ENCODE measurements at places on chromosomes 1 and 21.
A peak's percentile ranks its signal among the peaks of the same experiment; 100 is the strongest.

DNA sequence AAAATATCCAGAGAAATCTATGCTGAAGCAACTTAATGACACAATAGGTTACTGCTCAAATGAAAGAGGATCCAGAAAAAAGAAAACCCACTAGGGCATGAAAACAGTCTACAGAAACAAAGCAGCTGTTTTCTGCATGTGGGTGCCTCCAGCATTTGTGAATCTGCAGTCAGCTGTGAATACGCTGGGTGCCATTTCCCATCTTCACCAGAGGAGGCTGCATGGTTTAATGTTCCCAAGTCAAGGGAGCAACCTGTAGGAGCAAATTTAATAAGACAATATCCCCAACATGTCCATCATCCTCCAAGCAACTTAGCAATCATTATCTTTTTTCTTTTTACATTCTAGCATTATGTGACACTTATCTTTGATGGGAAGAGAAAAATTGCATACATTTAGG lies 396.6 kb downstream of the BRINP2 start:
- DNase-seq: no peak

- no peak for DNase-seq
Observed at GRCh38 chr1:220770245-220770913, 16.3 kb upstream of the MTARC1 start.

GRCh38 chr1:185419718-185420117 lies 102.7 kb upstream of the IVNS1ABP start:
- no peak for DNase-seq

GRCh38 chr1:2509589-2509988 lies 16.8 kb downstream of the PANK4 start:
- no peak for DNase-seq

DNA sequence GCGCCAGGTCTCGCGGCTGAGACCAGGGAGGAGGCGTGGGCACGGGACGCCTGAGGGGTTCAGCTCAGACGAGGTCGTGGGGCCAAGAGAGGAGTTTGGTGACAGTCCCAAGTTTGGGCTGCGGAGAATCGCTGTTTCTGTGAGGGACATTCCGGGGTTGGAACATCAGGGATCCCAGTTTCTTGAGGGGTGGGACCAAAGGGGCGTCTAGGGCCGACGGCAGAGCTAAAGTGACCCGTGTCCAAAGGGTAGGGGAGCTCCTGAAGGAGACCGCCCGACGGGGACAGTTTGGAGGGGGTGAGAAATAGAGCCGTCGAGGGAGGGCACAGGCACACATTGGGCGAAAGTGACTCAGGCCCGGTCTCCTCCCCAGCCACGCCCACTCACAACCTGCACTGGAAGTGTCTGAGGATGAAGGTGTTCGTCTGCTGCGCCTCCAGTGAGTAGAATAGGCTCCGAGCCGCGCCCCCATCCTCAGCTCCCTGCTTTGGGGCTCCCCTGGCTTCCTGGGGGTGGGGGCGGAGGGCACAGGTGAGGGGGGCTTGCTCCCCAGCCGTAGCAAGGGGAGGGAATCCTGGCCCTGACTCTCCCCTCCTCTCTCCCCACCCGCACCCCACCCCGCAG lies 7.0 kb downstream of the EFNA3 start:
- peak; percentile 42 for DNase-seq

- DNase-seq: no peak
Observed at GRCh38 chr1:16266411-16267118, 29.6 kb upstream of the CPLANE2 start.

GRCh38 chr1:55885619-55886018 lies 670.5 kb upstream of the USP24 start:
- no peak for DNase-seq

Measured in stimulated activated CD4-positive, alpha-beta T cell treated with anti-CD3 and anti-CD28 coated beads, Interleukin-1b, Interleukin-23, amount 100 ng/mL, for 1 hour (primary cell).